ENCODE measurements at places on chromosomes 13 and 19.

GRCh38 chr13:72258340-72258981 is 391.5 kb upstream of the DACH1 start:
- no peak for DNase-seq

DNA sequence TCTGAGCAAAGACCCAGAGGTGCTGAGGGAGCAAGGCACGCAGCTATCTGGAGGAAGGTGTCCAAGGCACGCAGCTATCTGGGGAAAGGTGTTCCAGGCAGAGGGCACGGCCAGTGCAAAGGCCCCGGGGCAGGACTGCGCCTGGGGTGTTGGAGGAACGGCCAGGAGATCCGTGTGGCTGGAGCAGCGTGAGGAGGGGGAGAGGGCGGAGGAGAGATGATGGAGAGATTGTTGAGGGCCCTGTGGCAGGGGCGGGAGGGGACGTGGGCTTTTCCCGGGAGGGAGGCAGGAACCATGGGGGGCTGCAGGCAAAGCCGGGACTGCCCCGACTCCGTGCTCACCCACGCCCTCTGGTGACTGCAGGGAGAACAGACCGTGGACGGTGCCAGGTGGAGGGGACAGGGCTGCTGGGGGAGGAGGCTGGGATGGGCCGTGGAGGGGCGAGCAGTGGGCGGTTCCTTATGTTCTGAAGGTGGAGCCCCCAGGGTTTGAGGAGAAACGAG is 13.3 kb upstream of the MISP start:
- peak; percentile 3 for DNase-seq

- DNase-seq = peak; percentile 33
Measured at GRCh38 chr13:21435687-21436151, 23.4 kb downstream of the ZDHHC20 start.

- DNase-seq = no peak
Measured at GRCh38 chr13:34412295-34412694, 529.8 kb upstream of the NBEA start.

DNA sequence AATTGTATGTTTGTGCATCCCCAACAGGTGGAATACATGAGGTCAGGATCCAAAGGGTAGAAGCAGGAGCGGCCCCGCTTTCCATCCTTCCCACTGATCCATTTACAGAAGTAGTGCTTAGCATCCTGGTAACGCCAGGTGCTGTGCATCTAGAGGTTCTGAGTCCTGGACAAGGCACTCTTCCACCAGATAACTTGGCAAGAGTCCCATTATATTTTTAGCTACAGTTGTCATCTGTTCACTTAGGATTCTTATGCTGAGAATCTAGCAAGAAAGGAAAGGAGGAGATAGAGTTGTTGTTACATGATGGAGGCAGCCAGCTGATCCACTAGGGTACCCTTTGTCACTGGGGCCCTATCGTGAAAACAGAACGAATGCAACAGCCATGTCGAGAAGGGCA is 389.5 kb upstream of the ZNF507 start:
- DNase-seq = no peak

GRCh38 chr13:39406688-39407087 is 196.3 kb downstream of the LHFPL6 start:
- no peak for DNase-seq

GRCh38 chr19:8575467-8575997 is 1.7 kb downstream of the MYO1F start:
- no peak for DNase-seq

GRCh38 chr13:22092791-22093560 is 422.1 kb downstream of the FGF9 start:
- no peak for DNase-seq

- no peak for DNase-seq
Measured at GRCh38 chr19:1445932-1446712, 3.8 kb upstream of the APC2 start.

DNA sequence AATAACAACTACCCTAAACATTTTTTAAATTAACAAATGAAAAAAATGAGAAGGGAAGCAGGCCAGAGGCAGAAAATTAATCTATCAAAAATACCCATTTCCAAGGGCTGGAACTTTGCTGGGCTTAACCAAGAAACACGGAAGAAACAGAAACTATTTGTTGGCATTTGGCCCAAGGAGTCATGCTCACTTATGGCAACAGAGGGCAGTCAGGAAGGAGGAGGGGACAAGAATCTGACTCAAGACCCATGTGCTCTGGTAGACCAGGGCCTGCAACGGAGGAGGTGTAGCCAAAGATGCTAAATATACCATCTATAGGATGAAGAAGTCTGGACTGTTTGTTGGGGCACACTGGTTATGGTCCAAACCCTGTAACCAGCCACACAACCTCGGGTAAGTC is 496.7 kb downstream of the COG6 start:
- no peak for DNase-seq

- DNase-seq = no peak
Measured at GRCh38 chr13:40217675-40218074, 448.8 kb downstream of the FOXO1 start.

- no peak for DNase-seq
Measured at GRCh38 chr19:28543244-28543776, 669.6 kb downstream of the UQCRFS1 start.
